ENCODE measurements at places on chromosomes 6 and 20.

- DNase-seq: no peak
Observed at GRCh38 chr20:23034721-23035671, at the start of gene SSTR4. SSTR4 (plus strand) TSS chr20:23035312; CDS start chr20:23035484, 172 bp downstream.

DNA sequence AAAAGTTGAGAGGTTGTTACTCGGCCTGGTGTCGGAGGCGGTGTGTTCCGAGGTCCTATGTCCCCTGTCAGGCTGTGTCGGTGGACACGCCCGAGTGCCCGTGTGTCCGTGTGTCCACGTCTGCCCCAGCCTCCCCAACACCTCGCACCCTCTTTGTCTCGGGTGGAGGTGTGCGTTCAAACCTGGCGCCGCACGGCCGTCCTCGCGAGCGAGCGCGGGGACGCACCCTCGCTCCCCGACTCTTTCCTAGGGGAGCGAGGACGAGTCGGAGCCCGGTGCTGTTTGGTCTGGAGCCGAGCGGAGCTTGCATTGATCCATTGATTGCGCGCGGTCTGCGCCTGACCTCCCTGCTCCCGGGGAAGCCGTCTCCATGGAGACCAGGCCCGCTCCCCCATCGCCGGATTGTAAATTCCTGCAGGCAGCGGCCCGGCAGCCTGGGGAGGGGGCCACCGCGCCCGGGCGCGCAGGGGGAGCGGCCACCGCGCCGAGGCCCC lies 411 bp upstream of the SCUBE3 start:
- DNase-seq: no peak

- DNase-seq: no peak
Observed at GRCh38 chr6:64505312-64505711, 869.7 kb downstream of the PHF3 start.

GRCh38 chr6:157625764-157626163 lies 197.3 kb upstream of the SNX9 start:
- no peak for DNase-seq

DNA sequence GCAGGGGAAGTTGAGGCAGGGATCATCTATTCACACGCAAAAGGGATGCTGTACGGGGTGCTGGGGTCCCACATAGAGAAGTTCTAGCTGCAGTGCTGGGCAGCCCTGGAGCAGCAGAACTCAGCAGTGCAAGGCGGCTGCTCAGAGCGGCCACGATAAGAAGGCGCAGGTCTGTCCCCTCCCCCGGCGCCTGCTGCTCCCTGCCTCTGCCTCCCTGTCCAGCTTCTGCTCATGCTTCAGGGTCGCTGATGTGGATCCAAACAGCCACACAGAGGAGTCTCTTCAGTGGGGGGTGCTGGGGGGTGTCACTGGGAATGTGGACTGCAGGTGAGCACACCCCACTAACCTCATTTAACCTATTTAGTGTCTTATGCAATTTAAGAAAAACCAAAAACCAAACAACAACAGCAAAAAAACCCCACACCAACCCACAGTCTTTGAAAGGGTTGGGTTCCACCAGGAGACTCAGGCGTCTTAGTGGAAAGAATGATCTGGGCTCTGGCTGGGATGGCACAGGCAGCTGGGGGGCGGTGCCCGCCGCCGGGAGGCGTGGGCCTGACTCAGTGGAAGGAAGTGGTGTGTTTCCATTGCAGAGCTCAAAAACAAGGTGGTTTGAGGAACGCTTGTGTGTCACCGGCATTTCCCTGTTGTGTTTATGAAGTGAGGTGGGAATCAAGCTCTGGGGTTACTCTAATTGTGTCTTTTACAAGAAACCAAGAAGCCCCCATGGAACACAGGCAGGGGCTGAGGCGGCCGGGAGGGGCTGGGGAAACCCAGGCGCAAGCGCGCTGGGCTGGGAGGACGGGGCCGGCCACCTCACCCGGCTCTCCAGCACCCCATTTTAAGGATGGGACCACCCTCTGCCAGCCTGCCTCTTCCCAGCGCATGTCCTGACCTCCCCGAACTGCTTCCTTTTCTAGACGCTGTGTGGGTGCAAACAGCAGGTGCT lies 55.1 kb downstream of the IRF4 start:
- DNase-seq: peak; percentile 82

- no peak for DNase-seq
Observed at GRCh38 chr20:4063631-4064030, 48.3 kb upstream of the RNF24 start.

DNA sequence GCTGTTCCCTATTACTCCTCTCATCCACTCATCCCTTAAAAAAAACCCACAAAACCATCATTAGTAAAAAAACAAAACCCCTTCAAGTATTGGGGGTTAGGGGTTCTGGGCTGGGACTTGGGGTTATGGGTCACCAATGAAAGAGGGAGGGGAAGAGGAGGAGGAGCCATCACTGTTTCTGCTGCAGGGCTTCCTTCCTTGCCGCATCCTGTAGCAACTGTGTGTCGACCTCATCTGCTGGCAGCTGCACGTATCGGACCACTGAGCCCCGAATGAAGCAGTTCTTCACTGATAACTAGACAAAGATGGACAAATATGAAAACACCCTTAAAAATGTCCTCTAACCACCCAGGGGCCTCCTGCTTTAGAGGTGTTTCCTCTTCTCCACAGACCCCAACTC lies 2.0 kb upstream of the VARS1 start:
- DNase-seq: no peak

DNA sequence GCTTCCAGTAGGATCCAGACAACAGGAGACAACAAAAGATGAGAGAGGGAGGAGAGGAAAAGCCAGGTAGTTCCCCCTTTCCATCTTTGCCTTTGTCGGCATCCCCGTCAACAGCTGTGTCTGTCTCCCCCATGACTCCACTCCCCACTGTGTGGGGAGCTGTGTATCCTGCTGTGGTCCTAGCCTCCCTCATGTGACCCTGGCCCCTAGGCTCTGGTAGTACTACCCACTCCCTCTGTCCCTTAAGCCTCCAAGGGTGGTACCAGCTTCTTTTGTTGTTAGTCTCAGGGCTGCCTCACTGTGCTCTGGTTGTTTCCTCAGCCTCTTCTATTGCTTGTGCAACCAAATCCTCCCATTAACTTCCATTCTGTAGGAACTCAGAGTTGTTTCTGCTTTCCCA lies 28.7 kb downstream of the ANKEF1 start:
- no peak for DNase-seq

DNA sequence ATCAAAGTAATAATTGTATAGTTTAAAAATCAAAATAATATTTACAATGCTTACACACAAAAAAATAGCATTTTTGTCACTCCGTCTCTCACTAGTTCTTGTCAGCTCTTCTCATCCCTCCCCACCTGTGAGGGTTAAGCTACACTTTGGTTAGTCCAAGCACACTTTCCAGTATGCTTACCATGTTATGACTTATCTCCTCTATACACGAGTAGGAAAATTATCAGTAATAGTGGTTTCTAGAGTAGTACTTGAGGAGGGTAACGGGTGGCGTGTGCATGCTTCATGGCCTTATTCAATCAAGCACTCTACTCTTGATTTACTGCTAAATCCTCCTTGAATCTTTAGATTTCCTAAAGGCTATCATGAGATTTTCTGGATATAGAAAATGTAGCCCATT lies 443.7 kb downstream of the UTRN start:
- no peak for DNase-seq

GRCh38 chr20:378961-379336 lies 1.6 kb upstream of the TRIB3 start:
- no peak for DNase-seq

DNA sequence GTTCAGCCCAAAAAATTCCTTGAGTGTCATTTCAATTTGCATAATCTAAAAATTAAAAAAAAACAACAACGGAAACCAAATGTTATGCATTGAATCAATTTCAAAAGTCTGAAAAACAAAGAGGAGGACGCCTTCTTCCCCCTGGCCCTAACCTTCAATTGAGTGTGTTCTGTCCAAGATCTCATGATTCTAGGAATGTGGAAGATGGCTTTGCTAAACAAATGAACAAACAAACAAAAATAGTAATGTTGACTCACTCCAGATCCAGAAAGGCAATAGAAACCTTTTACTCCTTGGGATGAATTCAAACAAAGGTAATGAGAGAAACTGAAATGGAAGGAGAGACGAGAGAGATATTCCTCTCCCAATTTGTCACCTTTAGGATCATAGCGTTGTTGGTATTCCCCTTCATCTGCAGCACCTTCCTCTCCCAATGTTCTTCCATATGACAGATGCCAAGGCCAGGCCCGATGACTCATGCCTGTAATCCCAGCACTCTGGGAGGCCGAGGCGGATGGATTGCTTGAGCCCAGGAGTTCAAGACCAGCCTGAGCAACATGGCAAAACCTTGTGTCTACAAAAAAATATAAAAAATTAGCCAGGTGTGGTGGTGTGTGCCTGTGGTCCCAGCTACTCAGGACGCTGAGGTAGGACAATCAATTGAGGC lies 109.2 kb upstream of the ADGRF1 start:
- no peak for DNase-seq

All from stimulated activated CD4-positive, alpha-beta T cell treated with anti-CD3 and anti-CD28 coated beads, Interleukin-1b, Interleukin-23, amount 100 ng/mL, for 1 hour (primary cell).